ENCODE measurements at places on chromosomes 4 and X.

GRCh38 chr4:153083447-153083947 lies 120.7 kb upstream of the TRIM2 start:
- peak; percentile 59 for DNase-seq

GRCh38 chr4:141570290-141570689 lies 66.1 kb upstream of the IL15 start:
- DNase-seq, result no peak

DNA sequence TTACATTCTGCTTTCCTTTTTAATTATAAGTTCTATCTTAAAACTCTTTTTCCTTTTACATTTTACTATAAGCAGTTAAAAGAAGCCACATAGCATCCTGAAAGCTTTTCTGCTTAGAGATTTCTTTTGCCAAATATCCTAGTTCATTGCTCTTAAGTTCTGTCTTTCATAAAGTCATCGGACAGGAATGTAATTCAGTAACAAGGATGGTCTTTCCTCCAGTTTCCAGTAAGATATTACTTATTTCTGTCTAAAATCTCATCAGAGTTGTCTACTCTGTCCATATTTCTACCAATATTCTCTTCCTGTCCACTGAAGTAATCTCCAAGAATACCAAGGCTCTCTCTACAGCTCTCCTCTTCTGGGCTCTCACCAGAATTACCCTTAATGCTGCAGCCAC lies 37.5 kb upstream of the ADH1C start:
- DNase-seq, result no peak

DNA sequence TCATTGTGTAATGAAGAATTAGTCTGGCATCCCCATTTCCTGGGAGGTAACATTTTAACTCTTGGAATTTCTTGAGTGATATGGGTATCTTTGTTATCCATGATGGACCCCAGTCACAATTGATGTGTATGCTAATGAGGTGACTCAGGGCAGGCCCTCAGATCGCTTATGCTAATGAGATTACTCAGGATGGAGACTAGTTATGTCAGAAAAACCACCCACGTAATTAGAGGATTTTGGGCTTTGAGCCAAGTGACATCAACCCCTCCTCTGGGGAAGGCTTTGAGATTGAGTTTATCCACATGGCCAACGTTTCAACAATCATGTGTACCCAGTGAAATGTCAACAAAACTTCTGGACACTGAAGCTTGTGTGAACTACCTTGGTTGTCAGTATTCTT lies 772.7 kb downstream of the STPG2 start:
- no peak for DNase-seq

DNA sequence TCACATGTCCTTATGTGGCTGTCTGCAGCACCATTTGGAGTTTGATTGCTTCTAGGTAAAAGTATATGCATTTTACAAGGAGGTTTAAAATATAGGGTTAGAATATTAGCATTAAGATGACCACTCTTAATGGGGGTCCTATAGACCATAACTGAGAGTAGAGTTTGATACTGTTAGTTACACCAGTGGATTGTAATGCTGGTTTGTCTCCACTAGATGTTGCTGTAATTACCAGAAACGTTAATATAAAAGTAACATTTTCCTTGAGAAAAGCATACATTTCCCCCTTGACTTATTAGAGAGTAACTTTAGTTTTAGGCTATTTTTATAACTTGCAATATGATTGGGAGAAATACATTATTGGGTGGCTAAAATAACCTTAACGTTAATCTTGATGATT lies 93.0 kb downstream of the ZXDA start:
- DNase-seq, result no peak

- DNase-seq, result no peak
These were observed 14.0 kb upstream of the HMGB3 start for GRCh38 chrX:150968862-150969720.

GRCh38 chr4:61517144-61517543 lies 317.0 kb downstream of the ADGRL3 start:
- no peak for DNase-seq

GRCh38 chr4:30181918-30182317 lies 538.3 kb upstream of the PCDH7 start:
- DNase-seq, result no peak
